Stimulated activated CD8-positive, alpha-beta memory T cell treated with anti-CD3 and anti-CD28 coated beads, Interleukin-15, amount 100 ng/mL, for 48 hours (primary cell): ENCODE measurements at places on chromosomes 7 and 10.

DNA sequence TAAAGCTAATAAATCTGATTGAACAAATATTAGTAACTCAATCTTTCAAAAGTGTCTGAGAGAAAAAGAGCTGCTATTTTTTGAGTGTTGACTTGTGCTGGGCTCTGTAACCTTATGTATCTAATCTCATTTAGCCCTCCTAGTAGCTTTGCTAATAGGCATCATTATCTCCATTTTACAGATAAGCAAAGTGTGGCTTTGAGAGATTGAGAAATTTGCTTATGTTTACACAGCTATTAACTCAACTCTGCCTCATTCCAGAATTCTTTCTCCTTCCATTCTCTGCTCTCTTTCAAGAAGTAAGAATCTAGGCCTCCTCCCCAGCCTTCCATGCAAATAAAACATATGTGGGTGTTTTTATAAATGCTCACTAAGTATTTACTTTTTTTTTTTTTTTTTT lies 137.8 kb downstream of the GATA3 start:
- no peak for DNase-seq

GRCh38 chr7:29484280-29484679 lies 79.4 kb upstream of the PRR15 start:
- no peak for DNase-seq

DNA sequence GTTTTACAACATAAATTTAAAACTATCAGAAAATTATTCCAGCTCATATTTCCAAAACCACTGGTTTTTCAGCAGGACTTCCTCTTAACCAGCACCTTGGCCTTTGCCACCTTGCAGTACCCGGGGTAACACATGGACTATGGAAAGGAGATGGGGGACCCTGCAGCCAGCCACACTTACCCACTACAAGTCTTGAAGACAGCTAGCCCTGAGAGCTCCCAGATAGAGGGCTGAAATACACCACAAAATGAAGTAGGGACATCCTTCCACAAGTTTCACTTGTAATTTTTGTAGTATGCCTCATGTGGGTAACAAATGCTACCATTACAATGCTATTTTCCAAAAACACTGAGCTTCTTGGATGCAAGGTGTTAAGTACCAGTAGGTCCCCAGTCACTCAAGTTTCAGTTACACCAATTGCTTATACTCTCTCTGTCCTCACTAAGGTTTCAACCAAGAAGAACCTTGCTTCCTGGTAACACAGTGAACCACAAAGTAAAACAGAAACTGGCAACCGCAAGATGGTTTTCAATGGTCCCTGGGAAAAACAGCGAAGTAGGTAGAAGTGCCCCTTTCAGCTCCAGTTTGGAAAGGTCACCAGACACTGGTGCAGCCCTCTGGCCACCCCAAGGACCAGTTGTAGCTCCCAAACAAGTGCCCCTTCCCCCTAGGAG lies 110.9 kb downstream of the SGMS1 start:
- DNase-seq, result no peak

DNA sequence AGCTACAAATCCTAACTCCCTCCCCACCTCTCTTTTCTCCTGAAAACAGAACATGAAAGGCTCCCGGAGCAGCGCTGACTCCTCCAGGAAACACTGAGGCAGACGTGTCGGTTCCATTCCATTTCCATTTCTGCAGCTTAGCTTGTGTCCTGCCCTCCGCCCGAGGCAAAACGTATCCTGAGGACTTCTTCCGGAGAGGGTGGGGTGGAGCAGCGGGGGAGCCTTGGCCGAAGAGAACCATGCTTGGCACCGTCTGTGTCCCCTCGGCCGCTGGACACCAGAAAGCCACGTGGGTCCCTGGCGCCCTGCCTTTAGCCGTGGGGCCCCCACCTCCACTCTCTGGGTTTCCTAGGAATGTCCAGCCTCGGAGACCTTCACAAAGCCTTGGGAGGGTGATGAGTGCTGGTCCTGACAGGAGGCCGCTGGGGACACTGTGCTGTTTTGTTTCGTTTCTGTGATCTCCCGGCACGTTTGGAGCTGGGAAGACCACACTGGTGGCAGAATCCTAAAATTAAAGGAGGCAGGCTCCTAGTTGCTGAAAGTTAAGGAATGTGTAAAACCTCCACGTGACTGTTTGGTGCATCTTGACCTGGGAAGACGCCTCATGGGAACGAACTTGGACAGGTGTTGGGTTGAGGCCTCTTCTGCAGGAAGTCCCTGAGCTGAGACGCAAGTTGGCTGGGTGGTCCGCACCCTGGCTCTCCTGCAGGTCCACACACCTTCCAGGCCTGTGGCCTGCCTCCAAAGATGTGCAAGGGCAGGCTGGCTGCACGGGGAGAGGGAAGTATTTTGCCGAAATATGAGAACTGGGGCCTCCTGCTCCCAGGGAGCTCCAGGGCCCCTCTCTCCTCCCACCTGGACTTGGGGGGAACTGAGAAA lies 30.4 kb downstream of the PFKFB3 start:
- no peak for DNase-seq

- no peak for DNase-seq
These were observed 121.7 kb upstream of the TNRC18 start for GRCh38 chr7:5545222-5545914.

- no peak for DNase-seq
These were observed 216.1 kb downstream of the CCDC3 start for GRCh38 chr10:12785415-12785831.

DNA sequence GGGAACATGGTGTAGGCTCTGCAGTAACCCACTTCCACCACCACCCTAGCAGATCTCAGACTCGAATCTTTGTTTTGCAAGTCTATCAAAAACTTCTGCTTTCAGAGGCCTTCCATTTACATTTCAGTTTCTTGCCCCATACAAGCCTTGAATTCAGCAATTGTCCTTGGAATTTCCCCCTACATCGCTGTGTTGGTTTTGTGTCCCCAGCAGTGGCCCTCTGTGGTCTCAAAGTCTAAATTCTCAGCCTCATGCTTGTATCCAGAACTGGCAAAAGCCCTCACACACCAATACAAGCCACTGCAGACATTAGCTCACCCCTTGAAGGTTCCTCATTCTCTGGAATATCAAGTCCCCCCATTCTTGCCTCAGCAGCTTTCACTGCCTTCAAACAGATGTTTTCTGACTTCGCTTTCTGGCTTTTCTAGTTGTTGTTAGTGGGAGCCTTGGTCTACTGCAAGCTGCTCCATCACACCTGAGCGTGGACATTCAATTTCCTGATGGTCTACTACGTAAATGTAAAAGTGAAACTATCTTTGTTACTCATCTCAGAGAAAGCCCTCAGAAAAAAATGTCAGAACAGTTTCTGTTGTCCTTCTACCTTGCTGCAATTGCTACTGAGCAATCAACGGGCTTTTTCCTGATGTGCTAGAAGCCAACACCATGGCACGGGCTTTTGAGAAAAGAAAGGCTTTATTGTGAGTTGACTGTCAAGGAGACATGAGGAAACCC lies 1.8 kb upstream of the NUB1 start:
- DNase-seq, result no peak

GRCh38 chr7:116483271-116483942 lies 16.1 kb upstream of the CAV2 start:
- DNase-seq, result no peak

DNA sequence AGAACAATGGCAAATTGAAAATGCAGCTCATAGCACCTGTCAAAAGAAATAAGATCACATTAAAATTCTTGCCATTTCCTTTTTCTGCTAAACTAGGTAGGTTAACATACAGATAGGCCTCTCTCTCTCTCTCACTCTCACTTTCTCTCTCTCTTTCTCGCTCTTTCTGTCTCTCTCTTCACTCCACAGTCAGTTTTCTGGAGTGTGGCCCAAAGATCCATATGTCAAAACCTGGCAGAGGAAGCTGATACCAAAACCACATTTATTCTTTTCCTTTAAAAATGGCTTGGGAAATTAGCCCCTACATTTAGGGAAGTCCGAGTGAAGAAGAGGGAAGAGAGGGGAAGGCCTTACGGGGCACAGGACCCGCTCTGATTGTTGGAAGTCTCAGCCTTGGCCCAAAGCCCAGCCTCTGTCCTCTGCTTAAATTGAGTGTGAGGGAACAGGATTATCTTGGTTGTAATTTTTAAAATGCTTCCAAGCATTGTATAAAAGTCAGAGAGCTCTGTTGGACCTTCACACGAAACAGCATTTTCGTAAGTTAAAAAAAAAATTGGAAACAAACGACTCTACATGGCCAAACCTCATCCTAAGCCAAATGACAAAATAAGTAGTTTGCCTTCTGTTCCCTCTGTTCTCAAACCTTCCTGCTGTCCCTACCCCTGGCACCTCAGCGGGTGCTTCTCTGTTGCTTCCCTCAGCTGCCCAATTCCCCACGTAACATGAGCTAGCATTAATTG lies 83.2 kb downstream of the FRMD4A start:
- DNase-seq, result no peak

DNA sequence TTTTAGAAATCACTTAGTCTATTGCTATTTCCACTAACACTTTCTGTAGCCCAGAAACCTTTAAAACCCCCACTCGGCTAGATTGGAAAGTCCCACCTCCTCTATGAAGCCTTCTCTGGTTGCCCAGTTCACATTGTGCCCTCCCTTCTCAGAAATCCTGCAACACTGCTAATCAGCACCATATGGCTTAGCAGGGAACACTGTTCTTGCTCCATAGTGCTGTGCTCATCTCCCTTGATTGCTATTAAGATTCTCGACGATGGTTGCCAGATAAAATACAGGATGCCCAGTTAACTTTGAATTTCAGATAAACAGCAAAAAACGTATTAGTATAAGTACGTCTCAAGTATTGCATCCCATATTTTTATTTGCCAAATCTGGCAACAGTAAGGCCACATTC lies 40.1 kb upstream of the XPNPEP1 start:
- DNase-seq, result no peak

DNA sequence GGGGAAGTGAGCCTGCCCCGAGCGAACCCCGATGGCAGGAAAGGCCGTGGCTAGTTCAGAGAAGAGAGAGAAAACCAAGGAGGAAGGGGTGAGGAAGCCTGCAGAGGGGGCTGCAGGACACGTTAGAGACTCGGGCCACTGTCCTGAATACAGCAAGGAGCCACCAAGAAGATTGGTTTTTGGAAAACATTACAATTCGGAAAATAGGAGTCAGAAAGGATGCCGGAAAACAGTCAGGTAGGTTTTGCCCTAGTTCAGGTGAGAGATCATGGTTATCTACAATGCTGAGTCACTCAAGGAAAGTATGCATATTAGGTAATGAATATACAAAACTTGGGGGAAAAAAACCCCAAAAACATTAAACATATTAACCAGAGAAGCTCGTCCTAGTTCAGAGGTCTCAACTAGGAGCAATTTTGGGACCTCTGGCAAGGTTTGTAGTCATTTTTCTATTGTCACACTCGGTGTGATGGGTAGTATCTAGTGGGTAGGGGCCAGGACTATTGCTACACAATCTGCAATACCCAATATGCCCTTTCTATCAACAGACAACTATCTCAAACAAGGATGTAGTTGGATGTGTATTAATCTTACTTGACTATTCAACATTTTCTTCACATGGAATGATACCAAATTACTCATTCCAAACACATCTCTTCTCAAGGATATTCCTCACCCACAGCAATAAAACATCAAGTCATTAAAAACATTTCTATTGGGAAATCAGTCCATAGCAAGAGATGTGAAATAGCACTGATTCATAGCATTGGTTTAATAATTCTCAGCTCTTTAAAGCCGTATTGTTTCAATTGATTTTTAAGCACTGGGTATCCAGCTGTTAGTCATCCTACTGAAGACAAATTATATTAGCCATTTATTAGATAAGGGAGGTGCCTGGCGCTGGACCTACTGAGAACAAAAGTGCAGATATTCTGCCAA lies 74.4 kb upstream of the RSU1 start:
- DNase-seq, result peak; percentile 8

- DNase-seq, result no peak
These were observed 64.6 kb upstream of the STEAP1B start for GRCh38 chr7:22564511-22565045.

- no peak for DNase-seq
These were observed 323.7 kb downstream of the RPS24 start for GRCh38 chr10:78357141-78358063.

DNA sequence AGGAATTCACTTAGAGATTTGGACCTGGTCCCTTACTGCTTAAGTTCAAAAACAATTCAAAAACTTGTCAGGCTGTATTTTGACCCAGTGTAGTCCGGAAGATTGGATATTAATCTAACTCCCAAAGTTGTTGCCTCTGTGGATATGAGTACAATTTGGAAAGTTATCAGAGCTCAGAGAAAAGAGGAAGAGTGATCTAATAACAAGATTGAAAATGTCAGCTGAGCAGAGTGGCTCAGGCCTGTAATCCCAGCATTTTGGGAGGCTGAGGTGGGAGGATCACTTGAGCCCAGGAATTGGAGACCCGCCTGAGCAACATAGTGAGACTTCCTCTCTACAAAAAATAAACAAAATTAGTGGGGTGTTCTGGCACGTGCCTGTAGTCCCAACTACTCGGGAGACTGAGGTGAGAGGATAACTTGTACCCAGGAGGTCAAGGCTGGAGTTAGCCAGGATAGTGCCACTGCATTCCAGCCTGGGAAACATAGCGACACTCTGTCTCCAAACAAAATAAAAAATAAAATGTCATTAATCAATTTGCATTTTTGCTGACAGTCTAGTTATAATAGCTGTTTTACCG lies 3.2 kb upstream of the ASCC1 start:
- no peak for DNase-seq

GRCh38 chr7:100367676-100368613 lies 5.3 kb upstream of the PILRA start:
- no peak for DNase-seq

DNA sequence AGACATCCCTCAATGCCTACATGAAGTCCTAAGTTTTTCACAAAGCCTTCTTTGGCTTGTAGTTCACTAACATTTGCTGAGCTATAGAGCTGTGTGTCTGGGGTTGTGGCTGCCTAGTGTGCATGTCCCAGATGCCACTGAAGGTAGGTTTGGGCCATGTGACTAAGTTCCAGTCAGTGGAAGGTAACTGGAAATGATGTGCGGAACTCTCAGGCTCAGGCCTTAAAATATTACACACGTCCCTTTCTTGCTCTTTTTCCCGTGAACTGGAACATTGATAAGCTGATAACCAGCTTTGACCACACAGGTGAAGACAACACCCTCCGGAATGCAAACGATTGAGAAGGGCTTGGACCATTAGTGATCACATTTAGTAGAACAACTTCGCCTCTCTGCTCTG lies 358.1 kb downstream of the GATA3 start:
- no peak for DNase-seq

GRCh38 chr10:86888585-86889381 lies 68.6 kb downstream of the MMRN2 start:
- no peak for DNase-seq

- DNase-seq, result no peak
These were observed 41.3 kb upstream of the ATXN7L1 start for GRCh38 chr7:105917659-105918058.

DNA sequence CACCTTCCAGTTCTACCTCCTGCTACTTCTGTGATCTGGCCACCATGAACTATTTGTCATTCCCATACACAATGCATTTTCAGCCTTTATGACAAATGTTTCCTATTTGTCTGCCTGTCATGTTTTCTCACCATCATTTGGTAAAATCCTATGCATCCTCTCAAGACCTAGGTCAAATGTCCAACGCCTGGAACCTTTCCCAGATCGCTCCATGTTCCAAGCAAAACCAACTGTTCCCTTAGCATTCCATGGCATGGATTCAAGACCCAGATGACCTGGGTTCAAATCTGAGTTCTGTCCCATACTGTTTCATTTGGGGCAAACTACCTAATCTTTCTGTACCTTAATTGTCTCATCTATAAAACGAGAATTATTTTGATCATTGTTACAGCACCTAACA lies 98.9 kb downstream of the USP6NL start:
- DNase-seq, result no peak
